Endothelial cell of umbilical vein (primary cell): ENCODE measurements at places on chromosomes 7 and 10. TPM values are rescaled to one million over a fixed set of nuclear protein-coding genes. Genes with fewer than 3 reads are reported as not detected.

- DNase-seq = no peak
These were observed 252.6 kb downstream of the SEC23IP start for GRCh38 chr10:120145107-120145506.

DNA sequence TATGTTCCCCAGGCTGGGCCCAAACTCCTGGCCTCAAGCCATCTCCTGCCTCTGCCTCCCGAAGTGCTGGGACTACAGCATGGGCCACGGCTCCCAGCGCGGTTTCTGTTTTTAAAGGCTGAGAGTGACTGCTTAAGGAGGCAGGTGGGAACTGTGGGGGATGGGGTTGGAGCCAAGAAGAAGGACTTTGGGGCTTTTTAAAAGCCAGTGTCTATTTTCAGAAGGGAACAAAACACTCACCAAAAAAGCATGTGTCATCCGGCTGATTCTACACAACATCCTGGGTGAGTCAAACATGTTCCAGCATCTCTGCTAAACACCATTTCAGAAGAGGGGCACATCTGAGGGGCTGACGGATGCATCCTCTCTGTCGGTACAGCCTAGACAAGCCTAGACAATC lies 824.5 kb downstream of the TYW1 start:
- DNase-seq = no peak

GRCh38 chr10:113504423-113504822 lies 48.4 kb upstream of the HABP2 start:
- DNase-seq = no peak

- no peak for DNase-seq
These were observed 733.1 kb downstream of the PARD3 start for GRCh38 chr10:34081948-34082347.

DNA sequence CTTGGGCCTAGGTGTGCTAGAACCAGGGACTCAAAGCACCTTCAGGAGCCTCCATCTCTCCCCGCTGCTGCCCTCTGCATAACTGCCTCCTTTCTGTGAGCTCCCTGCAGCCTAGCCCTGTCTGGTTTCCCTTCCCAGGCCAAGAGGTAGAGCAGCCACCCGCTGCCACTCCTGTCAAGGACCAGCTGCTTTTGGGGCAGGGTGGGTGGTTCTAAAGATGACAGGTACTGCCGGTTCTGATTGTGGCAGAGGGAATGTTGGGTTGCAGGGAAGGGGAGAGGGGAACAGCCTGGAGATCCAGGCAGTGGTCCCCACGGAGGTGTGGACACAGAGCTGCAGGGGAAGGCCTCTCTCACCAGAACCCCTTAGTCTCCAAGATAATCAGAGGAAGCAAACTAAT lies 3.7 kb upstream of the FLNC start:
- no peak for DNase-seq

DNA sequence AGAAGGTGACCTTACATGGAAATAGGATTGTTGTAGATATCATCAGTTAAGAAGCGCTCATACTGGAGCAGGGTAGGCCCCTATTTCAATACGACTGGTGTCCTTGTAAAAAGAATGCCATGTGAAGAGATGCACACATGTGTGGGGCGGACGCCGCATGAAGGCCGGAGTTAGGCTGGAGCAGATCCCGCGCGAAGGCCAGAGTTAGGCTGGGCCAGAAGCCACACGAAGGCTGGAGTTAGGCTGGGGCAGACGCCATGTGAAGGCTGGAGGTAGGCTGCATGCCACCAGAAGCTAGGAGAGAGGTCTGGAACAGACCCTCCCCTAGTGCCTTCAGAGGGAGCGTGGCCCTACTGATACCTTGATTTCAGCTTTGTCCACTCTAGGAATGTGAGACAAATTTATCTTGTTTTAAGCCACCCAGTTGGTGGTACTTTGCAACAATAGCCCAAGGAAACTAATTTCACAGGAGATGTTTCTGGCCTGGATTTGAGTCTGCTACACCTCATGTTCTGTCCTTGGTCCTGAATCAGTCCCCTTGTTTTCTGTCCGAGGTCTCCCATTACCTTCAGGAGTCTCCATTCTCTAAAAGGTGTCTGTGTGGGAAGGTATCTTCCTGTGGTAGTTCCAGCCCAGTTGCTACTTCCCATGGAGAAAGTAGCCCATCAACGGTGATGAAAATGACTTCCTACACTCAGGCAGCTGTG lies 585.8 kb downstream of the LRMDA start:
- no peak for DNase-seq

DNA sequence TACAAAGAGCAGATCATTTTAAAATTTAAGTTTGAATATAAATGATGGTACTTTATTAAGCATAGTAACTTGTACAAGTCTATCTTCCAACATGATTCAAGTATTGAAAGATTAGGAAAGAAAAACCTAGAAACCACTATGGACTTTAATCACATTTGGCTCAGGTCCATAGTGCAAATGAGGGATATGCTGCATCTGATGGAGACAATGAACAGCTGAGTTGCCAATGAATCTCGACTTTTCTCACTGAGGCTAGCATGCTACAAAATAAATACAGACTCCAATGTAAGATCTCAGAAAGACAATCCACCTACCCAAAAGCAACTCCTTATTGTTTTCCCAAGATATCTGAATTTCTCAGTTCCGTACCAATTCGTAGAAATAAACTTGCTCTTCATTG lies 89.8 kb downstream of the SEMA3A start:
- no peak for DNase-seq

DNA sequence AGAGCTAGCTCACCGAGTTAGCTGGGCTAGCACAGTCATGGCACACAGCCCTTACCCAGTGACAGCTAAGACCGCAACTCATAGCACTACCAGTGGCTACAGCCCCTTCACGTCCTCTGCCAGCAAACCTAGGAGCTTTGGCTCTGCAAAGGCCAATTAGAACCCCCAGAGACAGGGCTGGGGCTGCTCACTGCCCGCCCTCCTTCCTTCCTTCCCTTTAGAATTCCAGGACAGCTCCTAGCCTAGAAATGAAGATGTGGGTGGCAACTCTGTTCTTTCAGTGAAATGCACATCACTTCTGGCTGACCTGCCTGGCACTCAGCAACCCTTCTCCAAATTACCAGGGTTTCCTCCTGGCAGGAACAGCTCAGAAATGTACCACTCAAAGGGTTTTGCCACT lies 99.9 kb downstream of the FAM53B start:
- DNase-seq = no peak

GRCh38 chr10:69643779-69644657 lies 14.0 kb downstream of the FAM241B start:
- DNase-seq = no peak

DNA sequence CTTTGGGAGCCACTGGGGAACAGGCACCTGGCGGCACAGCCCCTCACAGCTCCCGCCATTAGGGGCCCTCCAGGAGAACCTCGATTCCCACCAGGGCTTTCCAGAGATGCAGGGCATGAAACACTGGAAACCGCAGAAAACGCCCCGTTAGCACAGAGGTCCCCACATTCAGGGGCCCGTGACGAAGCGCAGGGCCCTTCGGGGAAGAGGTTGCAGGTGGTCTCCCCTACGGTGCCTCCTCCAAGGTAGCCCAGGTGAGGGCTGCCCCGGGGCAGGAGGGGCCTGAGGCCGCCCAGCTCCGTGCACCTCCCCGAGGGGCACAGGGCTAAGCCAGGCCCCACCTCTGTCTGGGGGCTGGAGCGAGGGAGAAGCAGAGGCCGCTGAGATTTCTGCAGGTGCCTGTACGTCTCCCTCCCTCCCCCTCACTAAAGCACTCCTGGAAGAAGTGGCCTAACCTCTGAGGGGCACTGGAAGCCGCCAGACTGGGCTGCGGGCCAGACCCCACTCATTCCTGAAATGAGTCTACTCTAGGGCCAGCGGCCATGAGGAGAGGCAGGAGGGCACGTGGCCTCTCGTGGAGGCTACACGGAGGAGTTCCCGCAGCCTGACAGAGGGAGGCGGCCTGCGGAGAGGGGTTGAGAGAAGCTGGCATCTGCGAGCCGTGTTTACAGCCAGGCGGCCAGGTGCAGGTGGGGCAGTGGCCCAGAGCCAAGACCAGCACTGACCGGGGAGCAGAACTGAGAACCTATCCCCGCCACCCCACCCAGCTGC lies 6.9 kb downstream of the PDGFA start:
- no peak for DNase-seq

DNA sequence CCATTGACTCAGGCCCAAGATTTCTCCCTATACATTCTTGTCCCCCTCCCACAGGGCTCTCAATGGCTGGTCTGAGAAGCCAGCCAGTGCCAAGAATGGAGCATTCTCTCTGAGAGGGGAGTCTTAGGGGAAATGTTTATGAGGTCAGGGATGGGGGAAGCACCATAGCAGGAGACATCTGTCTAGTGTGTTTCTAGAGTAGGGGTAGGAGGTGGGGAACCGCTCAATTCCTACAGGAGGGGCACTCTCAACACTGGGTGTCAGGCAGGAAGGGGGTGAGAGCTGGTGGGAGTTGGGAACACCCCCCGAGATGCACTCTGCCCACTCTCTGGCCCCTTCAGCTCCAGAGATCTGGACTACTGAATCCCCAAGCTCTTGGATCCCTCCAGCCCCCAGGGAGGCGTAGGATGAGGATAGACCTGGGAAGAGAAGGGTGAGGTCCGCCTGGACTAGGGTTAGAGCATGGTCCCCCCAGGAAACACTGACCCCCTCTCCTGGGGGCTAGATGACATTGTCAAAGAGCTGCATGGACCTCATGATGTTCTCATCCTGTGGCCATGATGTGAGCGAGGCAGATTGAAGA lies 8.7 kb upstream of the OGA start:
- no peak for DNase-seq

DNA sequence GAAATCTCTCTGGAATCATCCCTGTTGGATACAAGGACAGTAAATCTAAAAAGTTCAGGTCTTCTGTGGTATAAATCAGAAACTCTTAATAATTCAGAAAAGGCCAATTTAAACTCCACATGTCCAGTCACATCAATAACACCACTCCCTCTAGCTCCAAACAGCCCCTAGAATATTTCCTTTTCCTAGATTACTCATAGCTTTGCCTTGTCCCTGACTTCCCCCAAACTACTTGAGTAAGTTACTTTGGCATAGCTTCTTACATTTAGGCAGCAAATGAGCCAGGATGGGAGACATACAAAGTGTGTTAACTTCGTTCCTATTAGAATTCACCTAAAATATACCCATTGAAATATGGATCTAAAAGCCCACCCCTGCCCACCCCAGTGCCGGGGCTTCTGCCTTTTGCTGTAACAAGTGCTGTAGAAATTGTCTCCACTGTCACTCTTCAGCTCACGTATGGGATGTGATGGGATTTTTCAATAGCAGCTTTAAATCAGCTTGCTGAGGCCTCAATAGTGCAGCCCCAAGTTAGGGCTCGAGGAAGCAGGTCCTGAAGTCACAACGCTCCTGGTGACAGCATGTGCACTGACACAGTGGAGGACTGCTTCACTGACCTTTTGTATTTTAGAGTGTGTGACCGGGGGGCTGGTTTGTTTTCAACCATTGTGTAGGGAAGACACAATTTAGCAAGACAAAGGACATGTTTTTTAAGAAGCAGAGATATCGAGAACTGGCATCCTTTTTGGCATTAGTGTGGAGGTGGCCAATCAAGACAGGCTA lies 218.2 kb upstream of the KMT2E start:
- DNase-seq = peak; percentile 69

DNA sequence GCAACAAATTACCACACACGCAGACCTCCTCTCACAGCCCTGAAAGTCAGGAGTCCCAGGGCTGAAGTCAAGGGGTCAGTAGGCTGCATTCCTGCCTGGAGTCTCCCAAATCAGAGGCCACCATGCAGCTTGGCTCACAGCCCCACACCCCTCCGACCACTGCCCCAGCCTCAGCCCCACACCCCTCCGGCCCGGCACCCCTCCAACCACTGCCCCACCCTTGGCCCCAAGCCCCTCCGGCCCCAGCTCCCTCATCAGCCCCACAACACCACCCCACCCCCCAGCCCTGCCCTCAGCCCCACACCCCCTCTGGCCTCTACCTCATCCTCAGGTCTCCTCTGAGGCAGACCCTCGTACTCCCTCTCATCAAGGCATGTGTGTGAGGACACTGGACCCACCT lies 85.7 kb downstream of the DIP2C start:
- no peak for DNase-seq

DNA sequence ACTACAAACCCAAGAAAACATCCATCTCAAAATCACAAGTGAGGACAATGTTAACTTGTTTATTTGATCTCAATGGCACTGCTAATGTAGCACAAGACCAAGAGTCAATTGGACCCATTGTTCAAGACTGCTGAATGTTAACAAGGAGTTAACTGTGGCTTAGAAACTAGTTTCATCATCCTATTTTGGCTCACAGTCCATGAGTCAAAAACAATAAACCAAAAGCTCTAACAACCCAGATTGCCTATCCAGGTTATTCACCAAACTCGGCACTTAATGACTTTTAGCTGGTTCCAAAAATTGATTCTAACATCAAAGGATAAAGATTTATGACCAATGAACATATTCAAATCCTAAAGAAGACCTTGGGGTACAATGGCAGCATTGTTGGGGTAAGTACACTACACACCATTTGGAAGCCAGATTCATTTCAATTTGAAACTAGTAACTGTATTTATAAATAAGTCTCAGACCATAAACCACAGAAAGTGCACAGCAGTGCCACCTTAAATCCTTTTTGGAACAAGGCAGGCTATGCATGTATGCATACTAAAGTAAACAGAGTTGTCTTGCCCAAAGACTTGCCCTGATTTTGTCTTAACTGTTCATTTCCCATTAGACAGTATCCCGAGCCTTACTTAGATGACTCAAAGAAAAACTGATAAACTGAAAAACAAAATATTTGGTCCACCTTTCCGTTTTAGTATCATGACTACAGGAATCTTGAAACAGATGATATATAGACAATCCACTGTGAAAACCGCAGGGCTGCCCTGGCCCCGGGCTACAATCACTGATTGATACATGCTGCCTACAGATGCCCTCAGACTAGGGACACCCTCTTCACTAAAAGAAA lies 84.5 kb downstream of the SRPK2 start:
- no peak for DNase-seq

- no peak for DNase-seq
These were observed 3.3 kb downstream of the FRAT2 start for GRCh38 chr10:97331153-97331703.

DNA sequence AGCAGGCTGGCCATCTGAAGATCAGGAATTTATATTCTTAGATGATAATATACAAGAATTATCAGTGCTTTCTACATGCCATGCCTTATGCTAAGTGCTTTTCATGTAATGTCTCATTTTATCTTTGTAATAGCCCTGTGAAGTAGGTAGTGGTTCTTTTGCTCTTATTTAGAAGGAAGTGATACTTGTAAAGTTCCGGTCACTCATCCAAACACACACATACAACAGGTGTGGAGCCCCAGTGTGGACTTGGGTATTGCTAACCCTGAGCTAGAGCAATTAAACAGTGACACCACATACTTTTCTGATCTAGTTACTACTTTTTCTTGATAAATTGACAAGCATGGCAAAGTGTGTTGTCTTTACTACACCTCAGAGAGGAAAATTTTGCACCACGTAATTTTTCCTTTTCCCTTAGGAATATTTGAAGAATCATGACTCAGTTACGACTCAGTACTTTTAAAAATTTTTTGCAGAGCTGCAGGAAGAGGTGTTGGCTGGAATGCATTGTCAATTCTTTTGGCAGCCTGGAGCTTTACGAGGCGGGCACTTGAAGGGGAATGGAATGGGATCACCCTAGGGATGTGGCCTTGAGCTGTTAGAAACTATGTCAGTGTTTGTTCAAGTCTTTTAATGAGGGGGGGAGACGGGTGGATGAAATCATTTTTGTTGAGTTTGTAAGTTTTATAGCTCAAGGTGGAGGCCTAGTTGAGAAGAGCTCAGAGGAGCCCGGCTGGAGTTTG lies 212.5 kb upstream of the CELF2 start:
- peak; percentile 79 for DNase-seq

Gene TRUB1
- total RNA-seq = 15.1 and 16.7 TPM in 2 replicates

Gene TRIM74
- 0.58 TPM in 1 of 2 replicates, not detected in the other for total RNA-seq

Gene GNGT1
- total RNA-seq = not detected in 2 replicates

Gene MOGAT3
- total RNA-seq = not detected in 2 replicates

Gene ABCA13
- 0.09 and 0.11 TPM in 2 replicates for total RNA-seq
